ENCODE measurements at places on chromosomes 7 and 10.

DNA sequence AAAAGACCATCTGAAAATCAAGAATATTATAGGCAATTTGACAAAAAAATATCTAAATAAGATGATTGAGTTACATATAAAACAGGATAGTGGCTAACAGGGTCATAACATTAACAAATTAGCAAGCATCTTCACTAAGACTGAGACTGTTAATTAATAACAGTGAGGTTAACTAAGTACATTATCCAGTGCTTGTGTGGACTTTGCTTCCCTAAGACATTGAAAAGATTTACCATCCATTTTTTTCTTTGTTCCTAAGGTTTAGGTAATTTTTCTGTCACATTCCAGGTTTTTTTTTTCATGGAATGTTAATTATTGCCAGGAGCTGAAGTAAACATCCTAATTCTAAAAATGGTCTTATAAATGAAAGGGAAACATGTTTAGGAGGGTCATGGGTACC, 227.6 kb downstream of the ANKRD7 start:
- DNase-seq, result no peak

- no peak for DNase-seq
Measured at GRCh38 chr7:80485721-80486120, 26.1 kb downstream of the GNAT3 start.

GRCh38 chr10:70101668-70102067, 31.0 kb downstream of the AIFM2 start:
- no peak for DNase-seq

DNA sequence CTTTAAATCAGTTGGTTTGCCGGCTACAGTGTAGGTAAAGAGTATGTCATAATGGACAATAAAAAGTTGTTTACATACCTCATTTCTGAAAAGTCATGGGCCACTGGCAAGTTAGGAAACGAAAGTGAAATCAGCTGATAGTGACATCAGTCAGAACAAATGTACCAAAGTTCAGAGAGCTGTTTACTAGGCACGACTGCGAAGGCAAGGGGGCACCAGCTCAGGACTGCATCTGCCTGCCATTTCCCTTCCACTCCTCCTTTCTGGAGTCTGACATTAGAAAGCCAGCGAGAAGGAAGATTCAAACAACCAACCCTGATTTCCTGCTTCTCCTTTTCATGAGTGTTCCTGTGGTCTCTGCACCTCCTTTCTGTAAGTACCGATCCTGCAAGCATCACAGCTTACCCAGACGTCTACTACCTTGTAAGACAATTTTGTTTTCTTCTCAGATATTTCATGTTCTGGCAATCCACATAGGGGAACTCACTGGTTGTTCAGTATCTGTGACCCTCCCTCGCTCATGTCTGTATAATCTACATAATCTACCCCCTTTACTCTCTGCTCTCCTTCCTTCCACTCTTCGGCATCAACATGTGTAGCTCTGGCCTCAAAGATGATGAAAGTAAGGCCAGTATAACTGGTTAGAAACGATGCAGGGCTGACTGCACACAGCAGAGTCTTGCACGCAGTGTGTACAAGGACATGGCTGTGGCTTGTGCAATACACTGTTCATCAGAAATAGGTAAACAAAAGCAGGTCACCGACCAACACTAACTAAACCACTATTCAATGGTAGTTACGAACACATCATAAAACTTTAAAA, at the start of gene TMEM140:
Gene TMEM140 (plus strand): TSS at position 174 of the 823 bp plus-strand sequence. CDS start 16,370 bp downstream, outside the sequence.
- DNase-seq, result peak; percentile 53

DNA sequence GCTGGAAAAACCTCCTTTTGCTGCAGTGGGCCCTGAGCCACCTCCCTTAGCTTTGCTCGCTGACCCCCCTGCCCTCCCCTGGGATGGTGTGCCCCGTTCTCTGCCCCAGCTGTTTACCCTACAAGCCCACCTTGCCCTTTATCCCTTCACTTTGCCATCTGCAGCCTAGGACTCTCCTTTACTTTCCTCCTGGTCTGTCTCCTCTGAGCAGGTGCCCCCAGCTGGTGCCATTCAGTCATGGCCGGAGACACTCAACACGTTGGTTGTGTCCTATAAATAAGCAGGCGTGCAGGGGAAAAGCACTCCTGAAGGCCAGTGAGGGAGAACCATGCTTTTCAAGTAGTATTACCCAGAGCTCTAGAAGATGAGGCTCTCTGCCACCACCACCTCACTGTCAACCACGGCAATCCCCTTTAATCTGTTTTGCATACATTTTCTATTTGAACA, 6.1 kb downstream of the RASSF4 start:
- no peak for DNase-seq

GRCh38 chr10:1706711-1707110, 30.6 kb downstream of the ADARB2 start:
- DNase-seq, result no peak

- no peak for DNase-seq
Measured at GRCh38 chr7:50285269-50285668, 19.2 kb upstream of the IKZF1 start.

GRCh38 chr10:52523696-52524095, 209.6 kb downstream of the DKK1 start:
- no peak for DNase-seq

GRCh38 chr10:27440478-27440877, 63.6 kb upstream of the RAB18 start:
- DNase-seq, result no peak

DNA sequence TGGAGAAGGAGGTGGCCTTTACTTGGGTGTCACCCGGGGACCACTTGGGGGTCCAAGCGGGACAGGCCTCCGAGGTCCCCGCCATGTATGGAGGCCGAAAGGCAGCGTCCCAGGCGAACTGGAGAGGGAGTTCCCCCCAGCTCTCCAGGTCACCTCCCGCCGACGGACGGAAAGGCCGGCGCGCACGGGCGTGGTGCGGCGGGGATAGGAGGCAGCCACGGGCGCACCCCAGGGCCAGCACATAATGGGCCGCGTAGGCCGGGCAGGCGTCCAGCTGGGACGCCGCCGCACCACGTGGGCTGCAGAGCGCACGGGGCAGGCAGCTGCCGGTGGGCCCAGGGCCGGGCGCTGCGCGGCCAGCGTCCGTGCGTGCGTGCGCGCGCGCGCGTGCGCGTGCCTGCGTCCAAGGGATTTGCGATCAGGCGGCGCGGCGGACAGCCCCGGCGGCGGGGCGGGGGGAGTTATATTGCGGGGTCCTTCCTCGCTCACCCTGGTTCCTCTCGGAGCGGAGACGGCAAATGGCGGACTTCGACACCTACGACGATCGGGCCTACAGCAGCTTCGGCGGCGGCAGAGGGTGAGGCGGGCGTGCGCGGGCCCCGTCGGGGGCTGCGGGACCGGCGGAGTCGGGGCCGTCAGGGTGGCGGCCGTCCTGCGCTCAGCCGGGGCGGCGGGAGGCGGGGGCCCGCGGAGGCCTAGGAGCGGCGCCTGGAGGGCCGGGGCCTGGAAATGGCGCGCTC, at the start of gene EIF4H:
Gene EIF4H (plus strand): TSS at position 491 of the 740 bp plus-strand sequence. CDS start 28 bp downstream, at position 519.
- DNase-seq, result peak; percentile 98

GRCh38 chr10:15472008-15472407, 100.9 kb upstream of the FAM171A1 start:
- DNase-seq, result no peak

DNA sequence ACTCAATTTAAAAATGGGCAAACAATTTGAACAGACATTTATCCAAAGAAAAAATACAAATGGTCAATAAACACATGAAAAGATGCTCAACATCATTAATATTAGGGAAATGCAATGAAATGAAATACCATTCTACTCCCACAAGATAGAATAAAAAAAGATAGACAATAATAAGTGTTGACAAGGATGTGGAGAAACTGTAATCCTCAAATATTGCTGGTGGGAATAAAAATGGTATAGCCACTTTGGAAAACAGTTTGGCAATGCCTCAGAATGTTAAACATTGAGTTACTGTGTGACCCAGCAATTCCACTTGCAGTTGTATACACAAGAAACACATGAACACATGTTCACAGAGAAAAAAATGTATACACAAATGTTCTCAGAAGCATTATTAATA, 197.6 kb downstream of the RELN start:
- no peak for DNase-seq

- DNase-seq, result no peak
Measured at GRCh38 chr10:126533644-126534043, 136.8 kb downstream of the C10orf90 start.

GRCh38 chr7:68866200-68866570, 732.1 kb upstream of the AUTS2 start:
- DNase-seq, result no peak

- DNase-seq, result no peak
Measured at GRCh38 chr7:117640465-117640864, 160.6 kb downstream of the CFTR start.

DNA sequence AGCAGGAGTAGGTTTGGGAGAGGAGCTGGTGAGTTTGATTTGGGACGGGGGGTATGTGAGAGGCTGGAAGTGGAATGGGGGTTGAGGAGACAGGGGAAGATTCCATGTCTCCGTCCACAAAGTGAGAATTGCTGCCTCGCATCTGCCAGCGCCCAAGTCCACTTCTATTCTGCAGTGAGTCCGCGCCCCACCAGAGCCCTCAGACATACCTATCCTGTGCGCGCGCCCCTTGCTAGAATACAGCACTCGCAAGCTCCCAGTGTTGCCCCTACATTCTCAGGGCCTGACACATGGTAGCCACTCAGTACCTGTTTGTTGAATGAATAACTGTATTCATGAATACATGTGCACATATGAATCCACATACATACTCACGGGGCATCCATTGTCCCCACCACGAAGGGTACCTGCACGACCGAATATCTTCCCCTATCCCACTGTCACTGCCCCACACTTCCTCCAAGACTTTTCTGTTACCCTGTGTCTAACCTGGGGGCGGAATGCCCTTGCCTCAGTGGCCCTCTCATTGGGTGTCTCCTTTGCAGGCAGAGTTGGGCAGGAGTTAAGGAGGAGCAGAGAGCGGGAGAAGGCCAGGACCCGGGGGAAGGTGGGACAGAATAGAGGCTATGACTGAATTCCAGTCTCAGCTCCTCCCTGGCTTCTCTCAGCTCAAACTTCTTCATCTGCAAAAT, 19.9 kb downstream of the POLL start:
- DNase-seq, result no peak

DNA sequence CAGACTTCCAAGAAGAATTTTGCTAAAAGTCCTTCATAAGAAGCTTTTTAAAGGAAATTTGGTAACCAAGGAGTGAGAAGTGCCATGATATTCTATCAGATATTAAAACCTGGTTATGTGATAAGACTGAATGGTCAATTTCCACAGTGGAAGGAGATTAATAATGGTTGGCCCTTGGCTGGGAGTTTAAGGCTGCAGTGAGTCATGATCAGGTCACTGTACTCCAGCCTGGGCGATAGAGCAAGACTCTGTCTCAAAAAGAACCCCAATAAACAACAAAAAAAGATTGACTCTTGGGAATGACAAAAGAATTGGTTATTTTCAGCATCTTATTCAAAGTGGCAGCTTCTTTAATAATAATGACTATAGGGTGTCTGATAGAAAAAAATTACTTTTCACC, 37.2 kb downstream of the EXOC4 start:
- no peak for DNase-seq

DNA sequence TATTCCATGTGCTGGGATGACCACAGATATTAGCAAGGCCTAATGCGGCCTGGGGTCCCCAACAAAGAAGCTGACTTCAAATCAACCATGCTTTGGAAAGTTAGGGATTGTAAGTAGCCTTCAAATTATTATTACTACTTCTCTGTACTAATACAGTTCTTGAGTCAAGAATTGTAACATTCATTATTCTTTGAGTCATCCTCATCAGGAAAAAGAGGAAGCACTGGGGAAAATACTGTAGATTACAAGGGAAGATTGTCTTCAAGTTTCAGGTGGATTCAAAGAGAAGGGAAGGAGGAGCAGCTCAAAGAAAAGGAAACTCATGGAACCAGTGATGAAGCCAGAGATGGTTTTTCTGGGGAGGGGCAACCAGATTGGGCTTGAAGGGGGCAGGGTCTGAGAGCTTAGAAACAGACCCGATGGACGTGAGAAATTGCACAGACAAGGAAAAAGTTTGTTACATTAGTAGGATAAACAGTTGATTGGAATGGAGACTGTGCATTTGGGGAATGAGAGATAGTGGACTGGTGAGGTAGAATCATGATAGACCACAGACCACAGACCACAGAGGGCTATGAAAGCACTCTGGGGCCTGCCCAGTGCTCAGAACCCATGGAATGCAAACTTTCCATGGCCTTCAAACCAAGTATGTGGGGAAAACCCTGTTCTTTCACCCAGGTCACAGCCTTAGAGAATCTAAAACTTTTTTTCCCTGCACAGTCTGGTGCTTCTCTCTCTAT, 209.9 kb downstream of the ZNF365 start:
- DNase-seq, result peak; percentile 85

DNA sequence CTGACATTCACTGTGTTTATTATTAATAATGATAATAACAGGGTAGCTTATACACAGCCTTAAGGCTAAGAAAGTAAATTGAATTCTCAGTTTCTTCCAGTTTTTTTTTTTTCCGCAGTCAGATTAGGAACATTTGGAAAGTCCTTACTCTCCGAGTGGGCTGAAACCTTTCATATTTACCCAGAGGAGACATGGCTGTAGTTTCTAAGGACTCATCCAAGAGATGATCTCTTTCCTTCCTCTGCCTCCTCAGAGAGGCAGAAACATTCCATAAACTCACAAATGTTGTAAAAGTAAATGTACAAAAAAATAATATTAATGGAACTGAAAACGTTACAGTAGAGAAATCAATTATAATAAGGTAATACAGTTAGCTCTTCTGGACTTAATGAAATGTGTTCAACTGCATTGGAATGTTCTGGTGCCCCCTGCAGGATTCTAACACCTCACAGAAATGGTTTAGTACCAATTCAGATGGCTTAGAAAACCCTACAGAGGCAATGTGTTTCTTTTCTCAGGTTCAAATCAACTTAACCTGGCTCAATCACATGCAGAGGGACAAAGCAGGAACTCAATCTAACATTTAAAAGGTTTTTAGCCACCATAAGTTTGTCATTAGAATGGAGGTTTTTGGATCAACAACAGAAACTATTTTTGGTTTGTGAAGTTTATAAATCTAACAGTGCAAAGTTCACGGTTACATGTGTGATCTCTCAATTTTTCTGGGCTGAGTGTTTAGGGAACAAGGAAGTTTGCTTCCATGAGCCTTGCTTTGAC, 71.7 kb downstream of the ICA1 start:
- DNase-seq, result peak; percentile 35

GRCh38 chr10:97733256-97733655, 3.7 kb upstream of the ZFYVE27 start:
- no peak for DNase-seq

GRCh38 chr10:126948355-126949160, 43.3 kb downstream of the DOCK1 start:
- DNase-seq, result no peak

- no peak for DNase-seq
Measured at GRCh38 chr7:131219312-131220041, 108.2 kb upstream of the MKLN1 start.

GRCh38 chr7:36456548-36456947, 66.9 kb downstream of the ANLN start:
- no peak for DNase-seq

- DNase-seq, result no peak
Measured at GRCh38 chr10:86105181-86105580, 261.4 kb downstream of the GRID1 start.

DNA sequence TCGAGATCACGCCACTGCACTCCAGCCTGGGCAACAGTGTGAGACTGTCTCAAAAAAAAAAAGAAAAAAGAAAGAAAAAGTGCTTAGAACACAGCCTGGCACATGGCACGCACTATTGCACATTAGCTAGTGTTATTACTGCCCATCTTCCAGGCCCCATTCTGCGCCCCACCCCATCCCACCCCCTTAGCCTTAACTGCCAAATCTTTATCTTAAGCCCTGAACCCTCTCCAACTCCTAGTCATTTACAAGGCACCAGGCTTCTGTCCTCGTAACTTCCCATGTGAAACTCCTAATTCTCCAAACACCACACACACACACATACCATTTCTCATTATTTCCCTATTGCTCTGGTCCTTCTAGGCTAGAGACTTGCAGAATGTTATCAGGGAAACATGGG, 4.8 kb downstream of the FRAT2 start:
- DNase-seq, result no peak
